Posterior vena cava (tissue), 2 donors: ENCODE measurements at places on chromosomes 16 and 17. TPM values are rescaled to one million over a fixed set of nuclear protein-coding genes. Genes with fewer than 3 reads are reported as not detected.

Gene C16orf89
- total RNA-seq, result 54.2 TPM

Gene PRSS33
- total RNA-seq, result not detected

Gene TMEM204
- total RNA-seq, result 23.7 TPM

Gene VTN
- 5.4 TPM for total RNA-seq

Gene BTBD17
- total RNA-seq, result not detected

Gene CARD14
- total RNA-seq, result 0.24 TPM

Gene HSD17B1
- total RNA-seq, result 0.67 TPM

Gene HOXB7
- 8.0 TPM for total RNA-seq

DNA sequence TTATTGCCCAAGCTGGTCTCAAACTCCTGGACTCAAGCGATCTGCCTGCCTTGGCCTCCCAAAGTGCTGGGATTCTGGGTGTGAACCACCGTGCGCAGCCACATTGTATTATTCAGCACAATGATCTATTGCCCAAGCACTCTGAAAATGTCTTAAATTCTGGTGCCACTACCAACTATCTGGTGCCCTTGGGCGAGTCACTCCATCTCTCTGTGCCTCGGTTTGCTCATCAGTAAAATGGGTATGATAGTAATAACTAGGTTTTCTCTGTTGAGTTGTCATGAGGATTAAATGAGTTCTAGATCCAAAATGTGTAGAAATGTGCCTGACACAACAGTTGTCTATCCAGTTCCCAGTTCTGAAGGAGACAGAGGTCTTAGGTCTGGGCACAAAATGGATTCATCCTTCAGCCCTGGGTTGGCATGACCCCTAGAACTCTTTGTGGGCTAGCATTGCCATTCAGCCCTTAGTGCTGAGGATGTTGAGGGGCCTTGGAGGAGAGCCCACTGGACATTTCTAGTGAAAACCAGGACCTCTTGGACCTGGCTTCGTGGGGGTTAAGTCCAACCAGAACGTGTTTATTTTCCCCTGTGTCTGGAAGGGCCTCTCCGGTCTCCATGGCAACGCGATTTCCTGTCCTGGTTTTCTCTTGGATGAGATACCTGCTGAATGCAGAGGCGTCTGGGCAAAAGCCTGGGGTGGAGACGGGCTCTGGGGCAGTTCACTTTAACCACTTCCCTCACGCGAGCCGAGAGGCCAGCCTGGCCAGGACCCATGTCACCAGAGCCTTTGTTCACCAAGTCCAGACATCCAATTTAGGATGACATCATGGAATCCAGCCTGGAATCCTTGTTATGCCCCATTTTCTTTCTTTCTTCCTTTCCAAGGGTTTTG, 43.7 kb upstream of the TNRC6A start:
- DNase-seq, result peak; percentile 90

GRCh38 chr16:50323335-50324011, 45.3 kb downstream of the BRD7 start:
- DNase-seq, result no peak

- DNase-seq, result no peak
Measured at GRCh38 chr17:39527220-39527813, 66.0 kb downstream of the CDK12 start.

- DNase-seq, result no peak
Measured at GRCh38 chr16:21626659-21627277, 25.6 kb downstream of the IGSF6 start.

DNA sequence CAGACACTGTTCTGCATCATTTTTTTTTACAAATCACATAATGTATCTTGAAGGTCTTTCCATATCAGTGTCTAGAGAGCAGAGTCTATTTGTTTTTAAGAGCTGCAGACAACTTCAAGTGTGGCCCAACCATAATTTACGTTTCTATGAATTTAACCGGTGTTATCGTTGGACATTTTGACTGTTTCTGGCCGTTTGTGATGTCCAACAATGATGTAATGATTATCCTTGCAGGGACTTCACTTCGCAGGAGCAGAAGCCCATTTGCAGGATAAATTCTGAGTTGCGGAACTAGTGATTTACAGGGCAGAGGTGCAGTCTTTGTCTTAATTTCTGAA, 26.9 kb upstream of the HLF start:
- DNase-seq, result no peak

GRCh38 chr17:30000001-30000754, 58.7 kb downstream of the EFCAB5 start:
- no peak for DNase-seq

DNA sequence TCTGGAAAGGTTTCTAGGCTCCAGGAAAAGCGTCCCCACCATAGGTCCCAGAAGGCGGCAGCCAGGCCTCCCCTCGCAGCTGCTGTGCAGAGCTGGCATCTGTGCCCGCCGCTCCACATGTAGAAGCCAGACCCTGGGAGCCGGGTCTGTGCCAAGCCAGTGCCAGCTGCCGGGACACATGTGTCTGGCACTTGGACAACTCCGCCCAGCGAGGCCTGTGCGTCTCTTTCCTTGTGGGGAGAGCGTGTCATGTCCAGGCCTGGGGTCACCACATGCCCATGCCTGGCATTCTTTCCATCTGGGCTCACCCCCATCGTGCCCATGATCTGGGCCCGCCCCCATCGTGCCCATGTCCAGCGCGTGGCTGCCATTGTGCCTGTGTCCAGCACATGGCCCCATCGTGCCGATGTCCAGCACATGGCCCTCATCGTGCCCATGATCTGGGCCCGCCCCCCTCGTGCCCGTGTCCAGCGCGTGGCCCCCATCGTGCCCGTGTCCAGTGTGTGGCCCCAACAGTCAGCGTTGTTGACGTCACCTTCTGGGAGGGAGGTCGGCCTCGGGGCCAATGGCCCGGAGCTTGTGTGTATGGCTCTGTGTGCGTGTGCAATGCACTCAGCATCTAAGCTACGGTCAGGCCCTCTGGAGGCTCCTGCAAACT, 13.3 kb upstream of the ACSF3 start:
- DNase-seq, result no peak

GRCh38 chr17:806781-807522, 24.8 kb downstream of the MRM3 start:
- no peak for DNase-seq

GRCh38 chr17:47190243-47190642, 1.1 kb upstream of the CDC27 start:
- DNase-seq, result no peak

GRCh38 chr16:88927010-88927409, 50.0 kb downstream of the CBFA2T3 start:
- DNase-seq, result no peak

DNA sequence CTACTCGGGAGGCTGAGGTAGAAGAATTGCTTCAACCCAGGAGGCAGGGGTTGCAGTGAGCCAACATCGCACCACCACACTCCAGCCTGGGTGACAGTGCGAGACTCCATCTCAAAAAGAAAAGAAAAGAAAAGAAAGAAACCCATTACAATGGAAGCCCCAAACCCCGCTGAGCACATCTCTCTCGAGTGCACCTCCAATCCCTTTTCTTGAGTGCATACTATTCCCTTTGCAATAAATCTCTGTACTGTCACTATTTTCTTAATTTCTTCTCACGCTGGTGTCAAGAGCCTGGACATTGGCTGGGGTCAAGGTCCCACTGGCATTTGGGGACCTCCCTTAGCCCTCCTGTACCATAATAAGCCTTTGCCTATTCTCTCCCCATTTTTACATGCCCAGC, 398.4 kb upstream of the EEF2KMT start:
- DNase-seq, result no peak

- DNase-seq, result no peak
Measured at GRCh38 chr16:16992975-16993765, 477.6 kb downstream of the XYLT1 start.

DNA sequence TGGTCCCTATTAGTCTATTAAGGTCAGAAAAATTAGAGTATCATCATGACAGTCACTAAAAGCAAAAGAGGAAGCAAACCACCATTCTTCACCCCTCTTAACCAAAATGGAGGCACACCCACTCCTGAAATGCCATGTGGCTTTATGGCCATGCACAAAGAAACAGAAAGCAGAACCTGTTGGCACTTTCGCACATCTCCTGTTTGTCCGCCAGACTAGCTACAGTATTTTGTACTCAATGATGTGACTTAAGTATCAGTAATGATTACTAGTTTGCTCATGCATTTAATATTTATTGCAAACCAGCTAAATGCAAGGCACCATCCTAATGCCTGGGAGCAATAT, 70.2 kb upstream of the GNAO1 start:
- no peak for DNase-seq

- DNase-seq, result no peak
Measured at GRCh38 chr16:85952811-85953210, 53.8 kb downstream of the IRF8 start.

- DNase-seq, result no peak
Measured at GRCh38 chr16:66751053-66751302, 431 bp downstream of the DYNC1LI2 start.

DNA sequence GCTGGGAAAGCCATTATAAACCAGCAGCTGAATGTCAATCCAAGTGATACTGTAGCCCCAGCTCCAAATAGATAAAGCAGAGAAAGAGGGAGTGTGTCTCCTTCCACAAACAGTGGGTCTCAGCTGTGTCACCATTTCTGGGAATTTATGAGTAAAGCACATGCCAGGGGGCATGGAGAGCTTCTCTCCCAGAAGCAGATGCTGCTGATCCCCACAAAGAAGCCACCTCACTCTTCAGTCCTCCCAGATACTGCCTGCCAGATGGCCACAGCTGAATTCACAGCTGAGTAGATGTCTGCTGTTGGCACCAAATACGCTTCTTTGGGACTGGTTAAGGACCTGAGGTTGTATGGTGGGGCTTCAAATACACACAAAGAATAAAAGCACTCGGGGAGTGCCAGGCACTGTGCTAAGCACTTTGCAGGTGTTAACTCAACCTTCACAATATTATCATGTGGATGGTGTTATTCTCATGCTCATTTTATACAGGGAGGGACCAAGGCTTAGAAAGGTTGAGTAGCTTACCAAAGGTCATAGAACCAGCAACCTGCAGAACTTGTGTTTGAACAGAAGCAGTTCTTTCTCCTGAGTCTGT, 298.3 kb downstream of the CDH11 start:
- no peak for DNase-seq

DNA sequence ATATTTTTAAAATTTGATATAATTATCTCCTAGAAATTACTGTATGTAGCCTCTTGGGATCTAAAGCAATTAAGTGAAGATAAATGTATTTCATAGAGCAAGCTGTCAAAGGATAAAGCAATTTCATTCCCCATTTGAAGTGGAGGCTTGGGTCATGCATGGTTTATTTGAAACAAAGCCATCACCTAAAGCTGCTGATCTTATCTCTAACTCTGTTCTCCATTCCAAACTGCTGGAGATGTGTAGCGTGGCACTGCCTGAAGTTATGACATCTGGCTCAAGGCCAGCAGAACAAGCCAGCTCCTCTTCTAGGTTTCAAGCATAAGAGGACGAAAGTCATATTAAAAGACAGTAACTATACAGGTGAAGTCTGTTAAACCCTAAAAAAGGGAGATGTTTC, 83.9 kb downstream of the HIC1 start:
- DNase-seq, result no peak

- DNase-seq, result no peak
Measured at GRCh38 chr16:48393485-48394354, 8.5 kb upstream of the SIAH1 start.

GRCh38 chr16:52367821-52368220, 179.1 kb downstream of the TOX3 start:
- DNase-seq, result no peak

DNA sequence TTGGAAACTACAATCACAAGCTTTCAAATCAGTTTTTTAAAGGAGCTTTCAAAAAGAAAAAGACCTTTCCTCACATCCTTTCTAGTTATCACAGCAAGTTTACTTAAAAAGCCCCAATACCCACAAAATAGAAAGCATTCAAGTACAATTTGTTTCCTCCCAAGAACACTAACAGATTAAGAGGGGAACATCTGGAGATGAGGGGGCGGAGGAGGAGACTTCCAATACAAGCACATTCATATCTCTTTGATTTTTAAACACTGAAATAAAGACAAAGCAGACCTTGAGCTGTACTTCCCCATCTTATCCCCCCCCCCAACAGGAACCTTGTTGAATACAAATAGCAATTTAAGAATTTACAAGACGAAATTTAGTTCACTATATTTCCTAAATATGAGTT, 2.0 kb downstream of the YWHAE start:
- DNase-seq, result no peak

DNA sequence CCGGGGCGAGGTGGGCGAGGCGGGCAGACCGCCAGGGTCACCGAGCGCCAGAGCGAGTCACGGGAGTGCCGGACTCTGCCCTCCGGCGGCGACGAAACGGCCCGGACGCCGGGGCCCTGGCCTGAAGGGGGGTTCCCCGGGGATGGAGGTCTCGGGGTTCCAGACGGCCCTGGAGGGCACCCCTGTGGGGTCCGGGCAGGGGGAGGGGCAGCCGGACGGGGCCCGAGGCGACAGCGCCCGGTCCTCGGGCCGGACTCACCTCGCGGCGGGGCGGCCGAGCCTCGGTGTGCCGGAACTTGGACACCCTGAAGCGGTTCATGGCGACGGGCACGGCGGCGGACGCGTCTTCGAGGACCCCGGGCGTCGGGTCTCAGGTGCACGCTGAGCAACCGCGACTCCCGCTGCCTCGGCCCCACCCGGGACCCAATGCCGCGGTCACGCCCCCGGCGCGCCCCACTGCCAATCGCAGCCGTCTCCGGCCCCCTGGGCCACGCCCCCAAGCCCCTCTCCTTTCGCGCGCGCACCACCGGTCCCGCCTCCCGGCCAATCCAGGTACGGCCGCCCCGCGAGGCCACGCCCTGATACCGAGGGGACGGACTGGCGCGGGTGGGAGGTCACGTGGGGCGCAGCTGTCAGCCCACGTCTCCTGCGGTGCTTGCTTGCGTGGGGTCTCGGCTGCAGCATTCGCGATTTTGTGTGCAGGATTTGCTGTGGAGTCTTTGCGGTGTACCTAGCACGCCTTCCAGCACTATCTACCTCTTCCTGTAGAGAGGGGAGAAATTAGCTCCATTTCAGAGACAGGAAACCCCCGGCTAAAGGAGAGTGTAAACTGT, at the start of gene CORO7:
CORO7 (minus strand) TSS at position 397 of the 833 bp plus-strand sequence; CDS start at position 319, 78 bp downstream.
- DNase-seq, result peak; percentile 99

DNA sequence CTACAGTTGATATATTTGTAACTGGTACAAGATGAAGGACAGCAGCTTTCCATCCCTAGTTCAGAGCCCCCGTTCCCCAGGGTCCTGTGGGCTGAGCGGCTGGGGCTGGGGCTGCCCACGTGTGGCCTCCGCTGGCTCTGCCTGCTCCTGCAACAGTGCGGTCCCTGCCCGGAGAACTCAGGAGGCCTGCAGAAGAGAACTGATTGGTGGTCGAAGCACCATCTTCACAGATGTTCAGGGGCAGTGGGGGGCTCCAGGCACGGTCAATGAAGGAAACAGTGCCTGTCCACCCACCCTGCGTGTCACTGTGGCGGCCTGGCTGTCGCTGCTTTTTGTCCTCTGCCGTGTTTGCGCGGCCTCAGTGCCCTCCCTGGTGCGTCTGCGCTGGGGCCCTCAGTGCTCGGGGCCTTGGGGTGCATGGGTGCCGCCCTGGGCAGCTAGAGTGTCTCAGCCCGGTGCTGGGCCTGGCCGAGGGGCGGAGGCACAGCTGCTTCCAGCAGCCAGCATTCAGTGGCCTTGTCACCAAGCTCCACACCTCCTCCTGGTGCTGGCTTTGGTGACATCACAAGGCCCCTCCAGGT, 4.2 kb upstream of the NUDT16L1 start:
- DNase-seq, result no peak
